Right atrium auricular region (tissue), 2 donors: ENCODE measurements at places on chromosomes 7 and 10.

GRCh38 chr7:20722941-20723340 is 63.7 kb downstream of the SP8 start:
- DNase-seq: no peak

DNA sequence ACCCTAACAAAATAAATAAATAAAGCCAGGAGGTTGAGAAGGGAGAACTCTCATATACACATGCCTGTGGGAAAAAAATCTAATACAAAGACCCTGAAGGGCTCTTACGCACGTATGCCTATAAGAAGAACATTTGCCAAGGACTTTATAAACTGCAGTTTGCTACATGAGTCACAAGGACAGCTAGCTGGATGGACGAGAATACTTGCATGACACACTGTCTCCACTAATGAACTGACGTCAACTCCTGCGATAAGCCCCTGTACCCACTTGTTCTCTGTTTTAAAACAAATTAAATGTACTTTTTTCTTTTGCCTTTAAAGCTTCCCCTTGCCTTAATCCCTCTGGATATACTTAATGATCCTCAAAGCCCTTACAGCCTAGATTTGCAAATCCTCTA is 374.6 kb upstream of the GHITM start:
- no peak for DNase-seq

DNA sequence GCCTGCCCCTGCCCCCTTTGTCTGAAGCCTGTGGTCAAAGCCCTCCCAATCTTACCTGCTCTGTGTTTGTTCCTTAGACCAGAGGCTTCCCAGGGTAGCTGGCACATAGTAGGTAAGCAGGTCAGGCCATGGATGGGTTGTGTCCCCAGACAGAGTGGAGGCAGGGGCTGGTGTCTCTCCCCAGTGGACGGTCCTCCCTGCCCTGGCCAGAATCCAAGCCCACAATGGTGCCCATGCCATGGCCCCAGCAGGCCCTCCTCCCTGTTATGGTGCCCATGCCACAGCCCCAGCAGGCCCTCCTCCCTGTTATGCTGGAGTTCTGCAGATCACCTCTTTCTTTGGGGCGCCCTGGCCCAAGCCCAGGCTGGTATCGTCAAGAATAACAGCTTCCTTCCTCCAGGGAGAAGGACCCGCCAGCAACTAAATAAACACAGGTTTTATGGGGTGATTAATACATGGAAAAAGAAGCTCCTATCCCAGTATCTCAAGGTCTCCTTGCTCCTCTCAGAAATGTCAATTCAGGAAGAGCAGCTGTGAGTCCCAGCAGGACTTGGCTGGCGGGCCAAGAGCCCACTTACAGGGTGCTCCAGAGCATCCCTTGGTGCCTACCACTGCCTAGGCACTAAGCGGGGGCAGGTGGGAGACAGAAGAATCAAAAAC is 82.0 kb downstream of the NEURL1 start:
- no peak for DNase-seq

DNA sequence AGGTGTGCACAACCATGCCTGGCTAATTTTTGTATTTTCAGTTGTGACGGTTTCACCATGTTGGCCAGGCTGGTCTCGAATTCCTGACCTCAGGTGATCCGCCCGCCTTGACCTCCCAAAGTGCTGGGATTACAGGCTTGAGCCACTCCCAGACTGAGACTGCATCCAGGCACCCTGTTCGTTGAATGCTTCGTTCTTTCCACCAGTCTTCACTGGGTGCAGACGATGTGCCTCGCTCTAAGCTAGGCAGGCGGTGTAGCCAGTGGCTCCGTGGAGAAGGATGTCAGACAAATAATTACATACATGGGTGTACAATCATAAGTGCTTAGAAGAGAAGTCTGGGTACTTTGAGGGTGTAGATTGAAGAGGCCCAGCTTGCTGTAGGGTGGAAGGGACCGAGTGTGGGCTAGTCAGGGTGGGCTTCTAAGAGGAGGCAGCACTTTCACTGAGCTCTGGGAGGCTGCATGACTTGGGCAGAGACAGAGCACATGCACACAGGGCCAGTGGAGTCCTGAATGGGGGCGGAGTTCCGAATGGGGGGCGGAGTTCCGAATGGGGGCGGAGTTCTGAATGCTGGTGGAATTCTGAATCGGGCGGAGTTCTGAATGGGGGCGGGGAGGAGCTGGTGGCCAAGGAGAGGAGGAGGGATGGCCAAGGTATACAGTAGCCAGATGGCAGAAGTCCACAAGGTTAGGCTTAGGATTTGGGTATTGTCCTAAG is 74.3 kb downstream of the COL26A1 start:
- no peak for DNase-seq

DNA sequence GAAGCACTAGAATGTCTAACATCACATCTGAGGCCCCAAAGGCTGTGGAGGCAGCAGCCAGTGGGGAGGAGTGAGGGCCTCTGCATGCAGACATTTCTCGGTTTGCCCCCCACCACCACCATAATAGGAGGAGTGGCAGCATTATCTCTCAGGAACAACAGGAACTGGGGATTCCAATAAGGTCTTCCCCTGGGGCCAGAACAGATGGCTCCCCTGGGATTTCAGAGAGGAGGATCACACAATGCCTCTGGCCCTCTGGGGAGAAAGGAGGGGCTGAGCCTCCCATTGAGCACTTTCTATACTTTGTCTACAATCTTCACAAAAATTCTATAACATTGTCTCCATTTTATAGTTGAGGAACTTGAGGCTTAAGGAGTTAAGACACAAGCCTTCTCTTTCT is 61.1 kb downstream of the GRID1 start:
- no peak for DNase-seq

GRCh38 chr7:20828947-20829346 is 42.3 kb upstream of the SP8 start:
- DNase-seq: no peak

GRCh38 chr10:84261236-84261915 is 16.5 kb downstream of the RGR start:
- DNase-seq: no peak

DNA sequence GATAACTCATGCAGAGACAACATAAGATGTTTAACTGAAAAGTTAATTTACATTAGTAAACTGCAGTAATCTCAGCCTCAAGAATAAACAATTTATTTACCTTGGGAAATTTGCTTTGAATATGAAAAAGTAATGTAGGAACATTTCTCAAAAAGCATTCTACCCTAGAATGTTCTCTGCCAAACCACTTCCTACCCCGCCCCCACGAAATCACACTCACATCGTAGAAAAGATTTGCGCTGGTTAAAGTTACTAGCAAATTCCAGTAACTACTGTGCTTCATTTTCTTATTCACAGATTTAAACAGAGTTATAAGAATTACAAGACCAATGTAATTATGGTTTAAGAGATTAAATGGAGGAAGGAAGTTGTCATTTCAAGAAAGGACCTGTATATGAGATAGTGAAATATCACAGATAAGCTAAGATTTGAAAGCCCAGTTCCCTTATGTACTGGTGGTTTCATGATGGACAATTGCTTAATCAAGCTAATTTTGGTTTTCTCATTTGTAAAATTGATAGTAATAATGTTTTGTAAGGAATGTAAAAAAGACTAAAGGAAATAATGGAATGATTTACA is 175.4 kb downstream of the GNAI1 start:
- DNase-seq: no peak

- DNase-seq: no peak
These were observed 42.1 kb upstream of the WIPF3 start for GRCh38 chr7:29764227-29764626.

DNA sequence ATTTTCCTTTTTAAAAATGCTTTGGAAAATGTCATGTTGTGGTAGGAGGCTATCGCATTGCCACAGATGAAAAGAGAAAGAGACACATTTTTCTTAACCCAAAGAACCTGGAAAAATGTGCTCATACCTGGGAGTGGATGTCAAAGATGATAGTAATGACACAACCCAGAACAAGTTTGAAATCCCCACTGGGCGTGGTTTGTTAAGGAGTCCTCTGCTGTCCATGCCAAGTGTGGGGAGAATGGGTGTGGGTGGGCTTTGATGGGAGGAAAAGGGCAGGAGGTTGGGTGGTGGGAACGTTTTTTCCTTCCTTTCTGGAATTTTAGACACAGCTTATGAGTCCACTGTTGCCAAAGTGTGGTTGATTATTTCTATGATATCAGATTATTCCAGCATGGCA is 10.9 kb downstream of the OPTN start:
- DNase-seq: no peak

GRCh38 chr10:62744136-62744535 is 60.4 kb upstream of the ADO start:
- DNase-seq: no peak

GRCh38 chr7:37728747-37729146 is 45.2 kb downstream of the GPR141 start:
- no peak for DNase-seq

- no peak for DNase-seq
These were observed 97.9 kb downstream of the GAD2 start for GRCh38 chr10:26314265-26315013.

DNA sequence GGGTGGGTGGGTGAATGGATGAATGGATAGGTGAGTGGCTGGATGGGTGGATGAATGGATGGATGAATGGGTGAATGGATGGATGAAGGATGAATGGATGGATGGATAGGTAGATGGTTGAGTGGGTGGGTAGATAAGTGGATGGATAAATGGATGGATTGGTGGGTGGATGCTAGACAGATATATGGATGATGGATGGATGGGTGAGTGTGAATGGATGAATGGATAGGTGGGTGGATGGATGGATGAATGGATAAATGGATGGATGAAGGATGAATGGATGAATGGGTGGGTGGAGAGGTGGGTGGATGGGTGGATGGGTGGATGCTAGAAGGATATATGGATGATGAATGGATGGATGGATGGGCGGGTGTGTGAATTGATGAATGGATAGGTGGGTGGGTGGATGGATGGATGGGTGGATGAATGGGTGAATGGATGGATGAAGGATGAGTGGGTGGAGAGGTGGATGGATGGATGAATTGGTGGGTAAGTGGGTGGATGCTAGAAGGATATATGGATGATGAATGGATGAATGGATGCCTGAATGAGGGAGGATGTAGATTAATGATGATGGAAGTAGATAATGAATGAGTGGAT is 20.4 kb downstream of the ELFN1 start:
- no peak for DNase-seq

- no peak for DNase-seq
These were observed 2.4 kb upstream of the LDB3 start for GRCh38 chr10:86665868-86666267.

GRCh38 chr10:83965473-83965872 is 173.8 kb upstream of the GHITM start:
- no peak for DNase-seq

DNA sequence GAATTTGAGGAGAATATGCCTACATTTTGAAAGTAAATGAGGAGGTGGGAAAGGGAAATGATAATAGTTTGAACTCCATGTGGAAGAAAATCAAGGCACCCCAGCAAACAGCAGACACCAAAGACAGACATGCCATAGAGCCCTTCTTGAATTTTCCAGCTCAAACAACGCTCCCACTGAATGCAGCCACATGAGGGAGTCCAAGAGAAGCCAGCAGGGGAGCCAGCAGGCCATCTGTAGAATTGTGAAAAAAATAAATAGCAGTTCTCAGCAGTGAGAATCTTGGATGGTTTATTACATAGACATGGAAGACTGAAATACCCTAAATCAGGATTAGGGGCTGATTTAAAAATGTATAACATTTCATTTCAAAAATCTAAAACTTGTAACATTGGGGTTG is 1567.3 kb upstream of the LRRTM3 start:
- DNase-seq: no peak

- no peak for DNase-seq
These were observed 278.3 kb downstream of the KIF20B start for GRCh38 chr10:89979726-89980125.

- no peak for DNase-seq
These were observed 20.9 kb downstream of the RGS10 start for GRCh38 chr10:119521443-119522204.

DNA sequence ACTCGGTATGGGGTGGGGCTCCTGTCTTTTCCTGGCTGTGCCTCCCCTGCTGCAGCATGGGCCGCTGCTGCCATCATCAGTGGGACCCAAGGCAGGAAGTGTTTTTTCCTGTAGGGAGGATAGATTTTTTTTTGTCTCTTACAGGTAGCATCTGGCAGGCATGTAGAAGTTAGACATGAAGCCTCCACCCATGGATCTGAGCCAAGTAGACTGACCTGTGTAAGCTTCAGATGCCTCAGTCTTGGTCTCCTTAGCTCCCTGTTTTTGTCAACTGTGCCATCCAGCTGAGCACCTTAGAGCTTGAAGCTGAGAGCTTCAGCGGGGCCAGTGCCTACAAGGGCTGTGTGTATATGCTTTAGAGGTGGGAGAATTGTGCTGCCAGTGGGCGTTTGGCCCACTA is 93.5 kb downstream of the AUTS2 start:
- DNase-seq: no peak

DNA sequence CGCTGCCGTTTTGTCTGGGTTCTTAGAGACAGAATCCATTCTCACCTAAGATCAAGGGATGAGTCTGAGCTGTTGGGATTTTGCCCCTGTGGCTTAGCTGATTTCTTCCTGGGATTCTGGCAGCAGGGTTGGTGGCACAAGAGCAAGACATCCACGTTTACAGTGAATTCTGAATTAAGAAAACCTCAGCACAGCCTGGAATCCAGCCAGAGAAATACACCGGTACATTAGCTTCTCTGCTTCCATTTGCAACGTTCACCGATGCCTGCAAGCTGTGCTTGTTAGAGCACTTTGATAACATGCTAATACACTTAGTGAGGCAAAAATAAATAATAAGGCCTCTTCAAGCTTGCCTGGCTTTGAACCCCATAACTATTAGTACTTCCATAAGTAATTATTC is 569.8 kb downstream of the CALN1 start:
- no peak for DNase-seq

DNA sequence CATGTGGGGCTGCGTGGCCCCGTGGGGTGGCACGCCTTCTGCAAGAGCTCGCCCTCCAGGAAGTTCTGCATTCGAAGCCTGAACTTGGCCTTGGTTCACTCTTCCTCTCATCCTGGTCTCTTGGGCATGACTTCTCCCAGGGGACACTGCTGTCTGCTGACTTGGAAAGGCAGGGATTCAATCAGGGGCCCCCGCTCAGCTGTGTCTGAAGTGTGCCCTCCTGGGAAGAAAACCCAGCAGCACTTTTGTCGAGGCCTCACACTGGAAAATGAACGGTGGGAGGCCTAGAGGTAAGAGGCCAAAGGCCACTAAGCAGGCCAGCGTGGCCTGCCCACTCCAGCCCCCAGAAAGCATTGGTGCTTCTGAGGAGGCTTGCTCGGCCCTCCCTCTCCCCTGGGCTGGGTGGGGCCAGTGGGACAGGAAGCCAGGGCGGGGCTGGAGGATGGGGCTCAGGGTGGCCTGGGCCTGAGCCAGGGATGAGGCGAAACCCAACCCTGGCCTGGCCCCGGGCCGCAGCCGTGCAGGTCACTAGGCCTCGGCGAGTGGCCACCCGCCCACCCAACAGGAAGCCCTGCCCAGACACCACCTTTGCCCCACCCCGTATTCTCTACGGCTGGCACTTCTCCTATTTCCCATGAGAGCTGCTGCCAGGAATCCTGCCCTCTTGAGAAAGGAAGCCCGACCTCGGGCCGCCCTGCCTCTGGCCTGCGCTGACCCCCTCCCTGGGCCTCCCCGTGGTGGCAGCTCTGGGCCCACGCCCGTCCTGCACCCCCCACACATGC is 81.1 kb downstream of the ZMIZ1 start:
- DNase-seq: peak; percentile 88
